ENCODE measurements at places on chromosomes 1 and 21.
A peak's percentile ranks its signal among the peaks of the same experiment; 100 is the strongest.

DNA sequence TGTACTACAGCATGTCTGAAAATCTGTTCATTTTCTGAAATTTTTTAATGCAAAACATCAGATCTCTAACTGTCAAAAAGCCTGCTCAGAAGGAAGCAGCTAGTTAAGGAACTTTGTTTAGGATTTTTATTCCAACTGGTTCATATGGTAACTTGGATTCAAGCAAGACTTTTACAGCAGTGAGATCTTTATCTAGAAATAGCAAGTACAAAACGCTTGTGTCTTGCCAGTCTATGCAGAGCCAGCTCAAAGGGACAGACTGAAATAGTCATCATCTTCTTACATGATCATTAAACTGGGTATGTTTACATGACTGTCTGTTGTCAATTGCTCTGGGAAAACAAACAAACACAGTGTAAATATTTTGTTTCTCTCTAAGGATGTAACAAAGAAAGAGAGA lies 37.6 kb downstream of the DDAH1 start:
- no peak for DNase-seq

DNA sequence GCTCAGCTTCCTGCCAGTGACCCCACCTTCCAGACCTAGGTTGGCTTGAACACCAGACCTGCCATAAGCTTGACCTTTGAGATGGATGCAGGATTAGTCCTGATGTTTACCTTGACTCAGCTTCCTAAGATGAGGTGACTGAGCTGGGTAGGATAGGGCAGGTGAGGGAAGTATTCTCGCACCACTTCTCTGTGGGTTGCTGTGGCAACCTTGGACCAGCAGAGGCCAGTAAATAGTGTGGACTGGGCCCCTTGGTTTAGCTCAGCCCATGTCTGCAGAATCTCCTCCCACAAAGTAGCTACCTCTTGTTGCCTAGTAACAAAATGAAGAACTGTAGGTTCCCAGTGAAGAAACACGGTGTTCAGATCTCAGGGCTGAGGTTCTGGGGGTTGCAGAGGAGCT lies 8.4 kb downstream of the RPS6KA1 start:
- no peak for DNase-seq

DNA sequence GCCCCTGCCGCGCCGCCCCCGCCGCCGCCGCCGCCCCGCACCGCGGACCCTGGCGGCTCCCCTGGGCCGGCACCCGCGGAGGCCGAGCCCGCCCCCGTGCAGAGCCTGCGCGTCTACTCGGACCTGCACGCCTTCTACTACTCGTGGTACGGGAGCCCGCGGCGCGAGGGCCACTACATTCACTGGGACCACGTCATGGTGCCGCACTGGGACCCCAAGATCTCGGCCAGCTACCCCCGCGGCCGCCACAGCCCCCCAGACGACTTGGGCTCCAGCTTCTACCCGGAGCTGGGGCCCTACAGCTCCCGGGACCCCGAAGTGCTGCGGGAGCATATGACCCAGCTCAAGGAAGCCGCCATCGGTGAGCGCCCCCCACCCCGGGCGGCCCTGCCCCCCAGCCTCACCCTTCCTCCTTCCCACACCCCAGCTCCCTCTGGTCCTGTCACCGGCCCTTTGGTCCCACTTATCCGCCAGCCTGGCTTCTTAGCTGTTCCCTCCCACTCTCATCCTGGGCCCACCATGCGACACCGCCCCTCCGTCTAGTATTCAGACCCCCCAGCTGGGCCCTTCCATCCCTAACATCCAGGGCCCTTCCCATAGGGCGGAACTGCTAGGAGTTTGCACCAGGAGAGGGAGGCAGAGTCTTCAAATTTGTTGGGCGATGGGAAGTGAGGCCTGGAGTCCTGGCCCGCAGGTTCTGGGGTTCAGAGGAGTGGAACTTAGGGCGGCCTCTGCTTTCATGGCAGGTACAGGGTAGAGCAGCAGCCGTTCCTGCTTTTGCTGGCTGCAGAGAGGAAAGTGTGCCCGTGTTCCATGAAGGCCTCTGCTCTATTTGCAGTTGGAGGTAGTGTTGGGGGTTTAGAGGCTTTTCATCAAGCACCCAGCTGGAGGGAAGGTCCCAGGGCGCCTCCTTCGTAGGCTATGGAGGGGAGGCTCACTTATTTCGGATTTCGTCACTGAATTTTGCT lies 1.0 kb downstream of the MANEAL start:
- DNase-seq, result no peak

GRCh38 chr1:203006948-203007871 lies at the start of gene TMEM183A:
TSS of gene TMEM183A (plus strand) at chr1:203007374. CDS start at chr1:203007466, 92 bp downstream.
- peak; percentile 73 for DNase-seq

DNA sequence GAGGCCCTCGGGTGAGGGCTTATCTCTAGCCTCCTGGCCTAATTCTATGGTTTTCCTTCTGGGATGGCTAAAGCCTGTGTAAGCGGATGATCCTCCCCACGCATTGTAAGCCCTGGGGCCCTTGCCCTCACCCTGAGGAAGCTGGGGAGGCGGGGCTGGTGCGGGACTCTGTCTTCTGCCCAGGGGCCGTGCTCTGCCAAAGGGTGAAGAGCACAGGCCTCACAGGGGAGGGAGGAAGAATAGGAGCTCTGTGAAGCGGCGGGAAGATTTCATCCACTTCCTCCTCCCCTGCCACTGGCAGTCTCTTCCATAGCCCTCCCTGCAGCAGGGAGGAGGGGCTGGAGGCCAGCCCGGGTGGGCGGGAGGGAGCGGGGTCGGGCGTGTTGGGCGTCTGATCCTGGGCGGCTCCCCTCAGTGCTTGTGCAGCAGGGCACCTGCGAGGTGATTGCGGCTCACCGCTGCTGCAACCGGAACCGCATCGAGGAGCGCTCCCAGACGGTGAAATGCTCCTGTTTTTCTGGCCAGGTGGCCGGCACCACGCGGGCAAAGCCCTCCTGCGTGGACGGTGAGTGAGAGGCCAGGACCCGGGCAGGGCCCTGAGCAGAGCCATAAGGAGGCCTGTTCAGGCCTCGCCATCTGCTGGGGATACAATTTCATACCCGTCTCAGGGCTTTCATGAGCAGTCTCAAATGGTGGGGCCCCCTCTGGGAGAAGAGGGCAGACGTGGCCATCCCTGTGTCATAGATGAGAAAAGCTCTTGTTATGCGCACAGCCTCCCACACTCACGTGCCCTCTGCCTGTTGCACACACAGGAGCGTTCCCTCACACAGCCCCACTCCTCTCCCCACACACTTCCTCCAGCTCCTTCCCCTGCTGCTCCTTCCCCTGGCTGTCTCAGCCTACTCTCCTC lies 7.7 kb upstream of the PPM1J start:
- peak; percentile 40 for DNase-seq

- no peak for DNase-seq
Measured at GRCh38 chr1:82064691-82065090, 264.0 kb downstream of the ADGRL2 start.

GRCh38 chr21:42476388-42477331 lies 19.4 kb downstream of the RSPH1 start:
- no peak for DNase-seq

DNA sequence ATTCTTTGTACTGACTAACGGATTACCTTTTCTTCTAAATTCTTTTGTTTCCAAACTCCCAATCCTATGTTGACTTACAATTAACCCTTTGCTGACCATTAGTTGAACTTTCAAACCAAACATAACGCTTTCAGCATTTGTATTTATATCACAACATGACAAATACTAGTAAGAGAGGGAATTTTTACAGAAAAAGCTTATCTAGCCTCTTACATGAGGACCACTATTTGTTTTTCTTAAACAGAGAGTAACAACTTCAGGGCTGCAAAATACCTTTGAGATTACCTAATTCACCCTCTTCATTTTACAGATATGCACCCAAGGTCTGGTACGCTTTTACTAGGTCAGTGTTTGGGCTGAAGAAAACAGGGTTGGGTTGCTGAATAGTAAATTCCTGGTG lies 45.0 kb upstream of the CXADR start:
- no peak for DNase-seq

DNA sequence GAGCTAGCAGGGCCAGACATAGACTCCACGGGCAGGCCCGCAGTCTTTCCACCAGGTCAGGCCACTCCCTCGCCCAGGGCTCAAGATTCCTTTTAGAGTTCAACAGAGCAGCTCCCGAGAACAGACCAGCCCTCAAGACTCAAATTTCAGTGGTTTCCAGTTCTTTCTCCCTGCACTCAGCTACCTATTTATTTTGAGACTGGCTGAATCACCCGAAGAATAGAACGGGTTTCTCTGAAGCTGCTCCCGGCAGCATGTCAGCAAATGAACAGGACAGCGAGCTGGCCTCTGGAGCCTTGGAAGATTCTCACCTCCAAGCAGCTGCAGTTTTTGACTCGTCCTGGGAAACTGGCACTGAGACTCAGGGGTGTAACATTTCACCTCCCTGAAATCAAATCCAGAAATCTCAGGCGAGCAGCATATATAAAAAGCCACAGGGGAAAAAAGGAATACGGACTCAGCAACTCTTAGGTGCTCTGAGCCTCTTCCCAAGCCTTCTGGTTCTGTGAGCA lies 177.9 kb downstream of the CLIC6 start:
- DNase-seq, result no peak

GRCh38 chr1:71698186-71698585 lies 584.2 kb downstream of the NEGR1 start:
- DNase-seq, result no peak

DNA sequence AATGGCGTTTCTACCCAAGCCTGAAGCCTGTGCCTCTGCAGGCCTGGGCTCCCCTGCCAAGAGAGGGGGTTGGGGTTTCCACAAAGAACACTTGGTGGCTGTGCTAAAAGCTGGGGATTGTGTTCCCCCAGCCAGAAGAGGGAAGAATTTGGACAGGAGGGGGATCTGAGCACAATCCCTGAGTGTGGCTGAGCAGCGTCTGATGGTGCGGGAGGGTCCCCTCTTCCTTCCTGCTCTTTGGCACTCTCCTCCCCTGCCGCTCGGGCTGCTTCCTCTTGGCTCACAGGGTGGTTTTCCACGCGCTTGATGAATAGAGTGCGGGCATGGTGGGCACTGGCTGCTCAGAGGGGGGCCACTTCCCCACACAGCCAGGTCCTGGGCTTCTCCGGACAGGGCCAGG lies 3.7 kb downstream of the GPR37L1 start:
- DNase-seq, result no peak

DNA sequence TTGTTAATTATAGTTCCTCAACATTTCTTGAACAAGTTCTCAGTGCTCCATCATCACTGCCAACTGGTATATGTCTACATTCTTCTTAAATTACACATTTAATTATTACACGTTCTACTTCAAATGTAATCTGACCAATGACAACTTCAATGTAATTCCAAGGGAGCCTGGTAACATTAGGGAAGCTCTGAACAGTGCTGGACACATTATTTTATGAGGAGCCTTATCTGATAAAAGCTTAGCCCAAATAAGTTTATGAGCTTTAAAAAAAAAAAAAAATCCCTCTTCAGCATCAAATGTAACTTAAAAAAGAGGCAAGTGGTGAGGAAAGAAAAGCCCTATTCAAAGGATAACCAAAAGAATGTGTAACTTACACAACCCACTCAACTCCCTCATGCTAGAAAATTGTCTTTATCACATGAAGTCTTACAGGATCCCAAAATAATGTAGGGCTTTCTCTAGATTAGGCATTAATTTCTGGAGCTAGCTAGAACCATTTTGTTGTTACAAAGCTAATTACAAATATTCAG lies 35.2 kb upstream of the ABCA4 start:
- no peak for DNase-seq

- DNase-seq, result no peak
Measured at GRCh38 chr1:21338573-21339355, 48.5 kb upstream of the ECE1 start.

GRCh38 chr1:9717193-9718005 lies 65.9 kb downstream of the PIK3CD start:
- DNase-seq, result no peak

GRCh38 chr1:67058242-67058641 lies 4.3 kb upstream of the SLC35D1 start:
- DNase-seq, result no peak

- no peak for DNase-seq
Measured at GRCh38 chr1:79945391-79945790, 938.9 kb upstream of the ADGRL4 start.

All from NCI-H524 treated with DMSO at 0.1 percent for 48 hours (cell line).